ENCODE measurements at places on chromosomes 7 and 10.

DNA sequence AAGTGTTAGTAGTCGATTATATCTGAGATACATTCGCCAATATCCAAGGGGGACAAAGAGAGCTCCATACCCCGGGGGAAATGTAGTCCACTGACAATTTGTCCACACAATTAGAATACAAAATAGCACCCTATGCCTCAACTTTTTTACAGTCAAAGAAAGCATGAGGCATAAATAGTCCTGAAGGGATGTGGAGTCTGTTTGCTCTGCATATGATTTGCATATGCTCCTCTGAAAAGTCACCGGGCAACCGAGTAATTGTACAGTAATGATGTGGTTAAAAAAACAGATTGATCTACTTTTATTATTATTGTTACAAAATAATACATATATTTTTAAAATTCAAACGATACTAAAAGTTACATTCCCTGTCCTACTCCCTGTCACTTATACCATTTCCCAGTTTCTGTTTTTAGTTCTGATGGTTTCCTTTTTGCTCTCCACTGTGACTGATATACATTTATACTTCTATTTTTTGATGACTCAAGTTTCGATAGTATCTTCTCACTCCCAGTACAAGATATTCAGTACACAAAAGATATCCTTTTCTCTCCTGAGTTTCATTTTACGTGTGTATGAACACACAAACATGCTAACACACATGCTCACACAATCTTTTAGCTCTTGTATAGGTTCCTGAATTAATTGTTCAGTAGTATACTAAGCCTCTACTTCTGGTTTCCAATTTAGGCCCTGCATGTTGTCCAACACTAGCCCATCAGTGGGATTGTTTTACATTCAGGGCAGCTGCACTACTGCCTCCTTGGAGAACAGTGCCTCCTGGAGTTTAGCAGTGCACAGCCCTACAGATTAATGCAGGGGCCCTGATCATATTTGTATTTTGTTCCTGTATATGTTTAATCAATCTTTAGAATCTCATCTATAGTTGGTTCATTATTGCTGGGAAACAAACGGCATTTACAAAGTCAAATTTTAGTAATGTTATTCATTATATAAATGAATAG lies 130.9 kb downstream of the TES start:
- DNase-seq: no peak

DNA sequence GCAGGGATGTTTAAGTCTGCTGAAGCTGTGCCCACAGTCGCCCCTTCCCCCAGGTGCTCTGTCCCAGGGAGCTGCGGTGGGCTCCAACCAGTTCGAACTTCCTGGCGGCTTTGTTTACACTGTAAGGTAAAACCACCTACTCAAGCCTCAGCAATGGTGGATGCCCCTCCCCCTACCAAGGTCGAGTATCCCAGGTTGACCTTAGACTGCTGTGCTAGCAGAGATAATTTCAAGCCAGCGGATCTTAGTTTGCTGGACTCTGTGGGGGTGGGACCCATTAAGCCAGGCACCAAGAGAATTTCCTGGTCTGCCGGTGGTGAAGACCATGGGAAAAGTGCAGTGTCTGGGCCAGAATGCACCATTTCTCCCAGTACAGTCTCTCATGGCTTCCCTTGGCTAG lies 56.0 kb downstream of the CCDC7 start:
- no peak for DNase-seq

DNA sequence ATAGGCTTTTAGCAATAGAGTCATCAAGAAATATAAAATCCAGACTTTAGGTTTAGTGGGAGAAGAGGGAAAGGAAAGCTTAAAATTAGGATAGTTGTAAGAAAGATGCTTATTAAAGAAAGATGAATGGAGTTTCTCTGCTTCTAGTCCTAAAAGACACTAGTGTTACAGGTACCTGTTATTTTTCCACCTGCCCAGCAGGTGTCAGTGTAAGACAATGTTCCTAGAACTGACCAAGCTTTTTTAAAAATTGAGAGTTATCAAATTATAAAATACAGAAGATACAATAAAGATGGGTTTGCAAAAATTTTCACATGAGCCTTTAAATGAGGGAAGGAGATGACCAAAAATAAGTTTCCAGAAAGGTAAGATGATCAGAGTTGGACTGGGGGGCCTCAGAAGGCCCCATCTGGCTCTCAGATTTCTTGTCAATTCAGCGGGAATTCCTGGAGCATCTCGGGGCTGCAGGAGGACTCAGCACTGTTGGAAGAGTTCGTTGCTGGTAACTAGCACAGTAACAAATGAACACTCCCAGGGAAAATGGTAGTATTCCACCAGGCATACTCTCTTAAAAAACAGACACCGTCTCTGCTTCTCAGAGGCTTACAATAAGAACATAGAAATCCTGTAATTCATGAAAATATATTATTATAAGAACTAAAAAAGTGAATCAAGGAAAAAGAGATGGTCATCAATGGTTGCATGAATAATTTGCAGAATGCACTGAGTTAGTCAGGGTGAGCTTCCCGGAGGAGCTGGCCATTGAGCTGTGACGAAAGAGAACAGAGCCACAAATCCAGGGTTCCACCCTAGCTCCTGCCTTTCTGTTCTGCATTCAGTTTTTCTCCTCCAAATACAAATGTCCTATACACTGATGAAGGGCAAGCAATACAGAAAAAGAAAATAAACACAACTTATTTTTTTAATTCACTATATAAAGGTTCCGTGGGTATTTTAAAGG lies 71.8 kb upstream of the PIK3CG start:
- DNase-seq: no peak

GRCh38 chr7:115368998-115369397 lies 447.1 kb downstream of the MDFIC start:
- no peak for DNase-seq

DNA sequence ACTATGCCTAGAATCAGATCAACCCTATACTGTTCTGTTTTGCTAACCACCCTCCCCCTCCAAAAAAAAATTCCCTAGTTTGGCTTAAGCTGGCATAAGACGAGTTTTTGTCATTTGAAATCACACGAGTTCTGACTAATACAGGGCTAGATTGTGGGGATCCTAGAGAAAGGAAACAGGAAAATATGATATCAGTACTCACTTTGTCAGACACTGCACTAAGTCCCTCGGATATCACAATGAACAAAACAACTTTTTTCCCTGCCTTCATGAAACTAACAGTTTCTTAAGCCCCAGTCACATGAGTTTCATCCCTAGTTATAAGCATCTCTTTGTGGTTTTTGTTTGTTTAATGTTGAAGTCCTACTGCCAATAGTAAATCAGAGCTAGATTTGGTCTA lies 118.5 kb downstream of the ITGB8 start:
- DNase-seq: no peak

- DNase-seq: no peak
These were observed 11.2 kb downstream of the GPER1 start for GRCh38 chr7:1099154-1099542.

DNA sequence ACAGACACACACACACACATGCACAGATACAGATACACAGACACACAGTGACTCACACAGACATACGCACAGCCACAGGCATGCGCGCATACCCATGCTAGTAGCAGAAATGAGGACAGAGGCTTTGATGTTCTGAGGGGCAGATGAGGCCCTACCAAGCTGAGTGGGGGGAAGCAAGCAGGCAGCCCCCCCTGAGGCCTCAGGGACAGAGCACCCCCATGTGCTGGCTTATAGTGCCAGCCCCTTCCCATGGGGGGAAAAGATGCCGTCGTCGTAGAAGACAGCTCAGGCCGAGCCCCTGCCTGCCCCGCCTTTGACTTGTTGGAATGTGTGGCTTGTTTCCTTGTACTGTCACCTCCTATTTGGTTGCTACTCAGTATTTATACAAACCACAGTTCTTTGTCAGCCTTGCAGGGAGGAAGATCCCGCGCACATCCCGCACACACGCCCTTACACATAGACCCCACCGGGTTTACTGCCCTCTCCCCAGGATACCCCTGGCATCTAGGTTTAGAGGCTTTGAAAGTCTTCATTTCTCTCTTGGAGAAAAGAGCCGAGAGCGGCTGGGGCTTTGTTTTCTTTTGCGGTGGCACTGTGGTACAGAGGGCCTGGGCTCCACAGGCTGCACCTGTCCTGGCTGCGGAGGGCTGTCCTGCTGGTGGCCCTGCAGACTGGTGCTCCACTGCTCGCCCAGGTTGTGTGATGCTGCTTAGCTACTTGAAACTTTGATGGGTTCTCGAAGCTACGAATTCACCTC lies 112.5 kb downstream of the DOCK1 start:
- no peak for DNase-seq

DNA sequence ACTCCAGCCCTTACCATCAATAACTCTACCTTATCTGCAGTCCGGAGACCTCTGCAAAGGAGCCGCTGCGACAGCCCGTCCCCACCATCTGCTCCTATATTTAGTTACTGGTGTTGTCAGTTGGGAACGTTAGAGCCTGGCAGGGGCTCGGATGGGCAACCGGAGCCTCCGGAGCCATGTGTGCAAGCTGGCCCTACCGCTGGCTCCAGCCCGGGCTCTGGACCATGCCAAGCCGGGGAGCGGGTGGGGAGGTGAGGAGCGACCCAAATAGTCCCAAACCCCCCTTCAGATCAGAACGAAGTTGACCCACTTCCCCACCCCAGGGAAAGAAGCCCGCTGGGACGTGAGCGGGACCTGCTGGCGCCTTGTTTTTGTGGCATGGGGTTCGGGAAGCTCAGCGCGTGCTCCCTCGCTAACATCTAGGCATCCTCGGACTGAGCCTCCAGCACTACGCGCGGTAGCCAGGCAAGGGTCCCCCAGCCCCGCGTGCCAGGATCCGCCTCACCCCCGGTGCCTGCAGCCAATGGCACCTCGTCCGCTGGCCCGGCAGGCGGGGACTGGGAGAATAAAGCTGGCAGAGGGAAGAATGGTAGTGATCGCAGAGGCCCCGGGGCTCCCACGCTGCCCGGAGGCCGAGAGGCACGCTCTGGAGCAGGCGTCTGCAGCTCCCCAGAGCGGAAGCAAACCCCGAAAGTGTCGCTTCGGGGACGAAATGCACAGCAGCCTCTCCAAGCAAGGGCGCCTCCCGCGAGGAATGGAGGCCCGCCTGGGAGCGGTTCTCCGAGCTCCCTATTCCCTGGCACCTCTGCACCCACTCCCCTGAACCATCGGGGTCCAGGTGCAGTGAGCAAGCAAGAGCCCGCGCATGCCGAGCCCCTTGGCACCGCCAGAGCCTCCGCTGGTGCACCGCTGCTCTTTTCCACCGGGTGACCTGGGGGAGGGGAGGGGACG lies 679 bp downstream of the LRRC20 start:
- no peak for DNase-seq

GRCh38 chr7:117069379-117069778 lies 116.1 kb downstream of the ST7 start:
- no peak for DNase-seq

DNA sequence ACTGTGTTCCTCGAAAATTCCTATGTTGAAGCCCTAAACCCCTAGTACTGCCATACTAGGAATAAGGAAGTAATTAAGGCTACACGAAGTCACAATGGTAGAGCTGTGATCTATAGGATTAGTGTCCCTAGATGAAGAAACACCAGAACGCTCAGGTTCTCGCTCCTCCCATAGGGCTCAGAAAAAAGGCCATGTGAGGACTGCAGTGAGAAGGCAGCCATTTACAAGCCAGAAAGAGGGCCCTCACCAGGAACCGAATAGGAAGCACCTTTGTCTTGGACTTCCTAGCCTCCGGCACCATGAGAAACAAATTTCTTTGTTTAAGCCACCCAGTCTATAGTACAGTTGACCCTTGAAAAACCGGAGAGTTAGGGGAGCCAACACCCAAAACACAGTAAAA lies 46.2 kb downstream of the CACUL1 start:
- DNase-seq: no peak

GRCh38 chr10:90204956-90205314 lies 503.5 kb downstream of the KIF20B start:
- no peak for DNase-seq

DNA sequence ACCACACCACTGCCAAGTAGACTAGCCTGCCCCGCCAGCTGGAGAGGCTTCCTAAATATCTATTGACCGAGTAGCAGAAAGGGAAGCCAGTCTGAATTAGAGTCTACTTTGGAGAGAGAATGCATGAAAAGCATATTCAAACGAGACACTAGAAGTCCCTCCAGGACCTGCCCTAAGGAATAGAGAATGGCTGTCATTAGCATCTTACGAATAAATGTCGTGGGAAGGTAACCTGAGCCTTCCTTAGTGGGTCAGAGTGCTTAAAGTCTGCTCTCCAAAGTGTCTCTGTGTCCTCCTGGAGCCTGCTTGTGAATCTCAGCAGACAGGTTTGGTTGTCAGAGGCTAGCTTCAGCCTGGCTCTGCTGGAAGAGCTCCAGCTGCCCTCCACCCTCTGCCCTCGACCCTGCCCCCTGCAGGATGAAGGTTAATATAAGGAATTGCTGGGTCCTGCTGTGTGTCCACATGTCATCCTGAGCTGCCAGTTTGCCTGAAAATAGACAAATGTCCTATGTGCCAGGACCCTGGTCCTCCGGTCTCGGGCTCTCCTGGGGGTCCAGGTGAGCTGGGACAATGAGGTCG lies 33.4 kb downstream of the FAM241B start:
- no peak for DNase-seq

DNA sequence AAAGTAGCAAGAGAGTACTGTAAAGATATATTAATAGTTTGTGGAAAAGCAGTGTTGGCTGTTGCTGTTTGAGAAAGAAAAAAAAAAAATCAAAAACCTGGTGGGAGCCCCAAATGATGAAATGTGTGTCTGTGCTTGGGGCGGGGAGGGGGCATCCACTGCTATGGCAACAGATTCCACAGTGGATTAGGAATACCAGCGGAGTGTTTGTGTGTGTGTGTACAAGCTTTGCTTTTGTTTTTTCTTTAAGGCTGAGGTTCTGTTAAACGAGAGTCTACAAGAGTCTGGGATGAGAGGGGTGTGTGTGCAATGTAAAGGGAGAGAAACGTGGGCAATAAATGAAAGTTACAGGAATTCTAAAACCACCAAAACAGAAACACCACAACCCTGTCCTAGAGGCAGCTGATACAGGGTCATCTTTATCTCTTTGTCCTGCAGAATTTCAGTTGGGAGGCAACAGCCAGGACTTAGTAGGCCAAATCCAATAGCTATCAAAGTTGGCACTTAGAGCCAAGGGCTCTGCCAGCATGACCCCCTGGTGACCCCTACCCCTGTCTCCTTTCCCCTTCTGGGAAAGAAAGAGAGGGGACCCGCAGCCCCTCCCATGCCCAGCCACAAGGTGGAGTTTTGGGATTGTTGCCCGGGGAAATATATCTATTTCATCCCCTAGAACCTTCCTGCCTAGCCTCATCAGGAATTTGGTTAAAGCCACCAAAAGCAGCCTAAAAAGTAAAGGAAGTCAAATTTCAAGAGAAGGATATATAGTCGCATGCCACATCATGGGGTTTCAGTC lies 85.4 kb downstream of the OSBPL3 start:
- DNase-seq: no peak

GRCh38 chr7:35565927-35566326 lies 129.0 kb downstream of the HERPUD2 start:
- no peak for DNase-seq

- no peak for DNase-seq
These were observed 245.8 kb downstream of the CDK14 start for GRCh38 chr7:90841759-90842429.

- DNase-seq: no peak
These were observed 991.3 kb downstream of the LRMDA start for GRCh38 chr10:76422769-76423168.

- DNase-seq: no peak
These were observed 7.2 kb downstream of the CHST15 start for GRCh38 chr10:124086097-124086710.

- DNase-seq: no peak
These were observed 55.3 kb upstream of the C7orf33 start for GRCh38 chr7:148535217-148535616.

GRCh38 chr10:78950656-78951587 lies 117.8 kb upstream of the ZMIZ1 start:
- DNase-seq: no peak

- no peak for DNase-seq
These were observed 34.0 kb upstream of the SFTPD start for GRCh38 chr10:79982861-79983260.

Measured in stimulated activated CD8-positive, alpha-beta memory T cell treated with anti-CD3 and anti-CD28 coated beads, Interleukin-4, amount 100 ng/mL, for 4 hours (primary cell).